Fibroblast of pulmonary artery (primary cell): ENCODE measurements at places on chromosomes 1 and 21.

GRCh38 chr1:159653201-159653600 is 61.2 kb downstream of the CRP start:
- peak; percentile 63 for DNase-seq

DNA sequence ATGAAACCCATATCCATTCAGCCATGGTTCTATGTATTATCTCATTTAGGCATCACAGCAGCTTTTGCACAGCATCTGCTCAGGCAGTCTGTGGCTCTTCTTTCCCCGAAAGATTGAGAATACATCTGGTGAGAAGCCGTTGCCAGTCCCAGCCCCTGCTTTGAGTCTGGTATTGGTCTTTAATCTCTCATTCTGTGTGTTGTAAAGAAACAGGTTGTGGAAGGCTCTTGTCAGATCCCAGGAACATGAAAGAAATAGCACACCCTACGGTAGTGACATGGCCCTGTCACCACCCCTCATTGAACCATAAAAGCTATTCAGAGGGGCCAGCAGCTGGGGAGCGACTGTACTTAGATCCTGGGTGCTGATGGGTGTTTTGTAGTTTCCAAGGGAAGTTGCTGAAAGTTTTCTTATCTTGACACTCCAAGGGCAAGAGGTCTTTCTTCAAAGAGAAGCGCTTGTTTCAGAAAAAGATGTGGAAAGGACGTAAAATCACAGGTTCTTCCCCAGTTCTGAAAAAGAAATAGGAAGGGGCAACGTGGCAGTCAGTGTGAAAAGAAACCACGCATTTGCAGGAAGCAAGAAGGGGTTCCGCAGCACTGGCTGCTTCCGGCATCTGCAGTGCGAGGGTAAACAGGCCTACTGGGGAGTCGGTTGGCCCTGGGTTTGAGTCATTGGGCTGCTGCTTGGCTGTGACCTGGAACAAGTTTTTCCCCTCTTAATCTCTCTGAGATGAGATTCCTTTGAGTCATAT is 145.0 kb downstream of the DHRS3 start:
- DNase-seq: no peak

DNA sequence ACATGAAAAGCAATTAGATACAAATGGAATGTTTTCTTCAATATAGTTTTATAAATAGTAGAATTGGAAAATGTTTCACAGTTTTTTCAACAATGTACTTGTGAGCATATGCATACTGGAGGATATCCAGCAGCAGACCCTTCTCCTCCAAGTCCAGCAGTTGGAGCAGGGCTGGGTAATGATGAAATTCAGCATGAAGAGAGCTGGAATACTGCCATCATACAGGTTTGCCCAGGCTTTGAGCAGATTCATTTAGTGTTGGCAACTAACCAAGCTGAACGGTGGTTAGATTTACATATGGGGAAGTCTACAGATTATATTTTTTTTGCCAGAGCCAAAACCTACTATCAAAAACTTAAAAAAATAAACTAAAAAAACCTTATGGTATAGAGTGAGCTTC is 38.3 kb downstream of the WDR3 start:
- peak; percentile 49 for DNase-seq

DNA sequence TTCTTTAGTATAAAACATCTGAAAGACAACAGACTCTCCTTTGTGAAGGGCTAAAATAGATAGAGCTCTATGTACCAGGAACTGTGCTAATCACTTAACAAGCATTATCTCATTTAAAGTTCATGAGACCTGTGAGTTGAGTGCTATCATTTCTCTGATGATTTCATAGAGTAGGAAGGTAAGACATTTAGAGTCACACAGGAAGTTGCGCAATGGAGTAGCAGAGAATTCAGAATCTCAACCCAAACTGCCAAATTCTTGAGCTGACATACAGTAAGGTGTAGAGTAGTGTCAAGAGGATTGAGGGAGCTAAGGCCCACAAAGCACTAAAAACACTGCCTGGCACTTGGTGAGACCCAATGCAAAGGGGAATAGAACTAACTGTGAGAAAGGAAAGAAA is 384.3 kb downstream of the NTNG1 start:
- DNase-seq: no peak

DNA sequence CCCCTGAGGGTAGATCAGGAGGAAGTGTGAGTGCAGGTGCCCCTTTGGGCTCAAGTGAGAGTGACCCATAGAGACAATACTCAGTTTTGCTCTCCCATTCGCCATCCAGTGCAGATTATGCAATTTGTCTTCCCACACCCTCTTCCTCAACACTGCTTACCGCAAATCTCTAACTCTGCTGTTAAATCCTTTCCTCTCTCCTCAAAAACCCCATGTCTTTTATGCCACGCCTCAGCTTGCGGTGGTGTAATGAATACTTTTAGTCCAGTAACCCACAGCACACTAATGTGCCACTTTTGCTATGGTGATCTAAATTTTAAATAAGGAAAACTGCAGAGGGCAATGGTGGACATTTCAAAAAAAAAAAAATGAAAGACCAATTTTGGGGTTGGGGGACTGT is 57.7 kb downstream of the PRRX1 start:
- no peak for DNase-seq
